ENCODE measurements at places on chromosomes 12 and 14. TPM values are rescaled to one million over a fixed set of nuclear protein-coding genes. Genes with fewer than 3 reads are reported as not detected.

- DNase-seq, result no peak
Observed at GRCh38 chr12:56361487-56362129, 1.0 kb downstream of the APOF start.

- no peak for DNase-seq
Observed at GRCh38 chr12:53101266-53101665, 2.0 kb upstream of the SOAT2 start.

- no peak for DNase-seq
Observed at GRCh38 chr12:68796399-68796798, 11.6 kb upstream of the MDM2 start.

P2RX2 gene
- not detected for total RNA-seq

DNA sequence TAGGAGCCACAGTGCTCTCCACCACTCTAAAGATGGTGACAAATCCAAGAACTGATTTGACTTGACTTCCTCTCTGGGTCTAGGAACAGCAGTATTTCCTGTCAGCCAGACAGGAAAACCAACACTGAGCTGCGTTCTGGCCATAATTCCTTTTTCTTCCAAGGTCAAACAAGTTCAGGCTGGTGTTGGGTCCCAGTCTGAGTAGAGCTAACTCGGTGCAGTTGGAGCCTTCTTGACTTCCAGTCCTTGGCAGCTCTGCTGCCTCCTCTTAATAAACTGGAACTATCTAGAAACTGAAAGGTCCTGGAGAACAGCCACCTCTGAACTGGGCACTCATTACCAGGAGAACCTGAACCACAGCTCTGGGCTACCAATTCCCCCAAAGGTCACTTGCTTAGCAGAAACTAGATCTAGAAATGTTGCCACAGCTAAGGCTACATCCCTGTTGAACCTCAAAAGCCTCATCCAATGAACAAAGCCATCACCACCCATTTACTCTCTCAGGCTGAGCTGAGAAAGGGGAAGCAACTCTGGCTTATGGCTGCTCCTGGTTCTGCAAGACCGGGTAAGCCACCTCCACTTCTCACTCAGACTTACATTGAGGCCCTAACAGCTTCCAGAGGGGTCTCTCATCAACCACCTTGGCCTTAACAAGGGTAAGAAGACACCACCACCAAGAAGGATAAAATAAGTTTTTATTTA lies 27.7 kb downstream of the MAX start:
- DNase-seq, result no peak

- DNase-seq, result no peak
Observed at GRCh38 chr12:90010089-90010488, 301.5 kb upstream of the ATP2B1 start.

CMKLR1 gene
- total RNA-seq, result not detected

- DNase-seq, result no peak
Observed at GRCh38 chr12:127636882-127637281, 630.1 kb upstream of the TMEM132C start.

RNASE7 gene
- not detected for total RNA-seq

GRCh38 chr12:12715128-12715458 lies 2.1 kb upstream of the CDKN1B start:
- DNase-seq, result no peak

DNA sequence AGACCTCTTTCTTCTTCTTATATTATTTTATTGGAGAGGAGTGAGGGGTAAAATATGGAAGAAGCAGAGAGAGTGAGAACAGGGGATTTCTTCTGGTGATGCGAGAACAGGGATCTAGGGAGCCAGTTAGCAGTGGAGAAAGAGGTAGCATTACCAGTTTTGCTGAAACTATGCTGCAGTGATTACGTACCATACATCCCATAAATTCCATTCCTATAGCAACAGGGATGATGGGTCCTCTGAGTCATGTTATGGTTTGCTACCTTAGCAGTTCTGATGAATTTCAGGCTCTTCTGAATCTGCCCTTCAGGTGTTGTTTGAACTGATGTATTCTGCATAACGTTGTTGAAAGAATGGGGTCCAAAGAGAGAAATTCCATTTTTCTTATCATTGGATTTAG lies 625.4 kb upstream of the LRFN5 start:
- no peak for DNase-seq

GRCh38 chr12:49776413-49776812 lies 35.1 kb downstream of the TMBIM6 start:
- DNase-seq, result peak; percentile 66

- no peak for DNase-seq
Observed at GRCh38 chr14:63773504-63773903, 45.6 kb upstream of the SGPP1 start.

DNA sequence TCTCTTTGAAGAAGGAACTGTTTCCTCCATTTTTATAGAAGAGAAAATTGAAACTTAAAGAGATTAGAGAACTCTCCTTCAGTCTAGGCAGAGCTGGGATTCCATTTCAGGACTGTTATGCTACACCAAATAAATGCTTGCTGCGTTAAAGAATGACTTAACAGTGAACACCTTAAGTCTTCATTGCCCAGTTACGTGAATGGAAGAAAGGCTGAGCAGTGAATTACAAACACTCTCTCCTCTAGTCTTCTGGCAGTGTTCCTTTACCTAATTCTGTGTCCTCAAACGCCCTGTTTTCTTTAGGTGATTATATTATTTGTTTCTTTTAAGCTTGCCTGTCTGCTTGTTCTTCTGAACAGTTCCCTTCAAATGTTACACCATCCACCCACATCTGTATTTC lies 59.7 kb downstream of the RCOR1 start:
- DNase-seq, result no peak

DNA sequence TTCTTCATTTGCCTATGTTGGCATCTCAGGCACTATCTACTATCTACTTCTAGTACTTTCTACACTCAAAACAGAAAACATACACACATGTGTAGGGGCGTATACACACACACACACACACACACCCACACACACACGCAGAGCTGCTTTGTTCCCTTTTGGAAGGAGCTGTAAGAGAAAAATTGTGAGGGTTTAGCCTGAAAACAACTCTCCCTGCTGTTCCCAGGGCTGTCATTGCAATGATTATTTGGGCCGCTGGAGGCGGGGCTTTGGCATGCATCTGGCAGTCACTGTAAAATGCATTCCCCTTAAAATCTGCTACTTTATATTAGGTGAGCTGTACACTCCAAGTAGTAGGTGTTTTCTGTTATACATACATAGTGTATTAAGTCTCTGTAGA lies 29.1 kb upstream of the SLC38A2 start:
- no peak for DNase-seq

DNA sequence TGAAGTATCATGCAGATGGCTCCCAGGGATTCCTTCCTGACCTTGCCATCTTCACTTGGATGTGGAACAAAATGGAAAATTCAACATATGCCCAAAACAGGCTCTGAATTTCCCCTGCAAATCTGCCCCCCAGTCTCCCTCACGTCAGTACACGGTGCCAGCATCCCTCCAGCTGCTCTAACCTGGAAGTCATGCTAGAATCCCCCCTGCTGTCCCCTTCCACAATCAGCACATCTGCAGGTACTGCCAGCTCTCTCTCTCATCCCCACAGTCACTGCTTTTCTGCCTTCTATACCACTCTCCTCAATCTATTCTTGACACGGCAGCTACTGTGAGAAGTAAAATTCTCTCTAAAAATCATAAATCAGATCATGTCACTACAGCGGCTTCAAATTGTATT lies 21.6 kb downstream of the GALNT6 start:
- DNase-seq, result no peak

GRCh38 chr12:16359512-16360491 lies 12.4 kb downstream of the MGST1 start:
- DNase-seq, result peak; percentile 56

ANKRD33 gene
- total RNA-seq, result not detected

GRCh38 chr12:131264635-131265034 lies 310.9 kb downstream of the ADGRD1 start:
- no peak for DNase-seq

DNA sequence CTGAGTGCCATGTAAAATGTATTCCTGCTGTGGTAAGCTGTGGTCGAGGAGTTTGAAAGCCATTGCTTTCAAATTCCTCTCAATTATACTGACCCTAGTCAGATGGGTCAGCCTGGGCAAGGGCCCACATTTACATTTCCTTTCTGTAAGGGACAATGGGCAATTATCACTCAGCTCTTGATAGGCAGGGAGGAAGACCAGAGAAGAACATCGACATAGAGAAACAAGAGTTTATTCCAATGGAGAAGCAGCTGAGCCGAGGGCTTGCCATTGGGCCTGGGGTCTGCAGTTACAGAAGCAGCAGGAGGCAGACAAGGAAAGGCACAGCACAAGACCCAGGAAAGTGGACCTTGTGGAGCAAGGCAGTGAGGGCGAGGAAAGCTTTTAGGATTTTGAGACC lies 9.7 kb downstream of the NRIP2 start:
- DNase-seq, result no peak

DNA sequence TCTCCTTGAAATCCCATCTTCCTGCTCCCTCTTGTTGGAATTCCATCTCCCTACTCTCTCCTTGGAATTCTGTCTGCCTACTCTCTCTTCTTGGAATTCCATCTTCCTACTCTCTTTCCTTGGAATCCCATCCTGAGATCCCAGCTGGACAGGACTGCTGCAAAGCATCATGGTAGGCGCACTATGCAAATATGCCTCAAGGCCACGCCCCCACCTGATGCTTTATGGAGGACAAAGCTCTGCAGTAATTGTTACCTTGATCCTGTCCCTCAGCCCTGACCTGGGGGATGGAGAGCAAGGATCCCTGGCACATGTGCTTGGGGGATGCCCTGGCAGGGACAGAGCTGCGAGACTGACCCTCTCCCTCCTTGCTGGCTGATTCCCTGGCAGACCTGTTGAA lies 185.6 kb downstream of the TBX5 start:
- DNase-seq, result no peak

DNA sequence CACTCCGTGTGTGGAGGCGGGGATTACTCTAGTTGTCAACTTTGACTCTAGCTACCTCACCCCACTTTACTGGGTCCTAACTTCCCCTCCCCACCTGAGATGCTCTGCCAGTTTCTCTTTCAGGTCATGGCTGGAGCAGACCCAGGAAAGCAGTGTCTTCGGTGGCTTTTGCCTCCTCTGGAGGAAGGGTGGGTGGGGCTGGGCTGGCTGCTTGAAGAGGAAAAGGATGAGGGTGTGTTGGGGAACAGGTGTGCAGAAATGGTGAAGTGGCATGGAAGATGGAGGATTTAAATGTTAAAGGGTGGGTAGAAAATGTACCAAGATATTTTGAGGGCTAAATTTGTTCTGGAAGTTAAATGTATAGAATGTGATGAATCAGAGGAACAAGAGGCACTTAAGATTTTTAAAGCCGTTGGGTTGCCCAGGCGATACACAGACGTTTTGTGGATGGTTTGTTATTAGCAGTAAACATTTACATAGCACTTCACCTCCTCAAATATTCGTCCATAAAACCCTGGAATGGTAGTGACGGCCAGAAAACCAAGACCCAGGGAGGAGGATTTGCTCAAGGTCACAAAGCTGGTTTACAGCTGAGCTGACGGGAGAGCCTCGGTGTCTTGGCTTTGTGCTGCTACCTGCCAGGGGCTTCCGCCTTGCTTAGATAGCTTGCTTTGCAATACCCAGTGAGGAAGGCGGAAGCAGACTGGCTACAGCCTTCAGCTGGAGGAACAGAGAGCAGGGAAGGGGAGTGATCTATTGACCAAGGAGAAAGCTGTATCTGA lies 72.2 kb upstream of the PRMT8 start:
- no peak for DNase-seq

- no peak for DNase-seq
Observed at GRCh38 chr14:72495668-72496067, 398.2 kb downstream of the DPF3 start.

DNA sequence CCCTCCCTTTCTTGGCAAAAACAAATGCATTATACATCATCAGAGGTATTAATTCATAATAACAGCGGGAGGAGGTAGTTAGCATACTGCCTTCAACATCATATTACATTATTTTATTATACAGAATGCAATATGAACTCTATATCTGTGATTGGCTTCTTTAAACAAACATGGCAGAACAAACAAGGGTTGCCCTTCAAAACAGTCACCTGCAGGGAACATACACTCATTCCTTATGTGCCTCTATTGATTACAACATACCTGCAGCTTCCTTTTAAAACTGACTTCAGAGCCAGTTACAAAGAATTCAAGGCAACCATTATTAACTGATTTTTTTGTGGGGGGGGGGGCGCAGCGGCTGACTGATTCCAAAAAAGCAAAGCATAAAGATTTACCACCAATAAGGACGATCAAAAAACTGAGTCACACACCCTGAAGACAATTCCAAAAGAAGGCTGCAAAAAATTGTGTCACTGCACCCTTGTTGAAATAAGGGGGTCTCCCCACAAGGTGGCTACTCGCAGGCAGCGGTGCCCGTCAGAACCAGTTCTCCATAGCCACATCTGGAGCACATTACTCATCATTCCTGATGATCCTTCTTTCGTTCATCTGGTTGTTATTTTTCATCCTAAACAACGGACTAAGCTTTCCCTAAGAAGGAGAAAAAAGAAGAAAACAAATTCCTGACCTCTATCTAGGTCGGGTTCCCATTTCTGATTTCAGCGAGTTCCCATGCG lies 51.8 kb downstream of the SMUG1 start:
- DNase-seq, result peak; percentile 31

DNA sequence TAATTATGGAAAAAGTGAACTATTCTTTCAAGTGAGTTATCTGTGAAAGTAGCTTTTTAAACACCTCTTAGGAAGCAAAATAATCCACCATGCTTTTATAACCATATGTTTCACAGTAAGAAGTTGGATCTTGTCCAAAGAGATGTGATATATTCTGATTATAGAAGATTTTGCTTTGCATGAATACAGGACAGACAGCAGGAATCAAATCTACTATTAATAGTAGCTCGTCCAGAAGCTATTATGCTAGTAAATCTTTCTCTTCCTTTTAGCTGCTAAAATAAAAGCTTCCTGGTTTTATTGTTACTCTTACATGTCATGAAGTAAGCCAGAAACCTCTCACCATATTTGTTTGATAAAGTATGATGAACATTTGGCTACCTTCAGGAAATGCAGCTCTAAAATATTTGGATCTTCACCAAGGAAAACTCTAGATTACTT lies 257.0 kb downstream of the IPO8 start:
- no peak for DNase-seq

- DNase-seq, result peak; percentile 20
Observed at GRCh38 chr12:57741844-57742738, 2.7 kb upstream of the TSPAN31 start.

- no peak for DNase-seq
Observed at GRCh38 chr14:105902131-105902898, 375.9 kb downstream of the TMEM121 start.

All from HepG2 (cell line).